Caki2 (cell line): ENCODE measurements at places on chromosomes 12 and 14. TPM values are rescaled to one million over a fixed set of nuclear protein-coding genes. Genes with fewer than 3 reads are reported as not detected.

Gene RDH12
- total RNA-seq, result not detected in 2 replicates

DNA sequence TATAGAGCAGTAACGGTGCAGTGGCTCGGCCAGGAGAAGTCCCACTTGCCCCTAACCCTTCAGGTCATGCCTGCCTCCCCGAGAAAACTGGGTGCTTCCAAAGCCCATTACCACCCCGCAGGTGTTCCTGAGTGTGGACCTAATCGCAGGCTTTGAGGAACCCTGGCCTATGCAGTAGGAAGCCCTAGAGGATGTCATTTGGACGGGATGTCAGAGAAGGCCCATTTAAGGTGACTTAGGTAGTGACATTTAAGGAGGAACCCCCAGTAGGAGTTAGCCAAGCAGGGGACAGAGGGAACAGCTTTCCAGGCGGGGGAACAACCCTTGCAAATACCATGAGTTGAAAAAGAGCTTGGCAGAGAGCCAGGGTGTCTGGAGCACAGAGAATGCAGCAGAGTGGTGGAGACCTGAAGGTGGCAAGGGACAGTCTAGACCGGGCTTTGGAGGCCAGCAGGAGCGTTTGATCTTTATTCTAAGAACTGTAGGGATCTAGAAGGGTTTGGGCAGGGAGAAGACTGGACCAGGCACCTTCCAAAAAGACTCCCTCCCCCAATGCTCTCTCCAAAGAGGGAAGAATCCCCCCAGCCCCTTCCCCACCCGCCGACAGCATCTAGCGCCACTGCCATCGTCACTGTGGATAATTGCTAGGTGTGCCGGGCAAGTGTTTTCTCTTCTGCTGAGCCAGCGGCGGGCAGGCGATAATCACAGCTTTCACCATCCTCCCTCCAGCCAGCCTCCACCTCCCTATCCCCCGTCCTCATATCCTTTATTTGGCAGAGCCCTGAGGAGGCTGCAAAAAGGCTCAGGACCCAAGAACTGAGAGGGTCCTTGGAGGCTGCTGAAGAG is 33.3 kb upstream of the BEGAIN start:
- DNase-seq, result no peak

GRCh38 chr14:26841920-26842741 is 244.3 kb upstream of the NOVA1 start:
- peak; percentile 87 for DNase-seq

Gene PLXNC1
- total RNA-seq, result 0.10 TPM in 1 of 2 replicates, not detected in the other

DNA sequence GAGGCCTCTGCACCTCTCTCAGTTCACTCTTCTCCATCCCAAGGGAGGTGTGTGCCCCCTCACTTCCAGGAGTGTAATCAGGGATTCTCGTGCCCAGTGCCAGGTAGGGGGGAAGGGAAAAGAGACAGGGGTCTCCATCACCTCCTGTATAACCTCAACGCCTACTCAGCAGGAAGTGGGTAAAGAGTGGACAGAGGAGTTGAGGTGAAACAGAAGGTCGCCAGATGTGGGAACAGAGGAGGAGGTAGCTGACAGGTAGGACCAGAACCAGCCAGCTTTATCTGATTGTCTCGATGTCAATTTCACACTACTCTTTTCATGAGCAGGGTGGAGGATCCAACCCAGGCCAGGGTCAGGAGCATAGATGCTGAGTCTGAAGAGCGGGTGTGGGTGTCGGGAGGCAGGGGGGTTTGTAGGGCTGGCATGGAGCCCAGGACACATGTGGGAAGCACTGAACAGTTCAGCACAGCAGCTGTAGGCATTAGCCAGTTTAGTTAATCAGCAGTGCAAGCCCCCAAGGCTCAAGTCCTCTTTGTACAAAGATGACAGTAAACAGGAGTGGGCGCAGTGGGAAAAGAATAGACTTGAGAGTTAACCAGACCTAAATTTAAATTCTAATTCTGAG is 213.5 kb downstream of the PELI2 start:
- DNase-seq, result no peak

GRCh38 chr12:70695361-70696023 is 58.3 kb upstream of the PTPRB start:
- DNase-seq, result no peak

Gene SLC39A5
- not detected in 2 replicates for total RNA-seq

DNA sequence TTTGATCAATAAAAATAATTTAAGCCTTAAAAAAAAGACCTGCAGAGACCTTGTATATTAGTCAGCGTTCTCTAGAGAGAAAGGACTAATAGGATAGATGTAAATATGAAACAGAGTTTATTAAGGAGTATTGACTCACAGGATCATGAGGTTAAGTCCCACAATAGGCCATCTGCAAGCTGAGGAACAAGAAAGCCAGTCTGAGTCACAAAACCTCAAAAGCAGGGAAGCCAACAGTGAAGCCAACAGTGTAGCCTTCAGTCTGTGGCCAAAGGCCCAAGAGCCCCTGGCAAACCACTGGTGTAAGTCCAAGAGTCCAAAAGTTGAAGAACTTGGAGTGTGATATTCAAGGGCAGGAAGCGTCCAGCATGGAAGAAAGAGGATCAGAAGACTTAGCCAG is 66.3 kb downstream of the TBX5 start:
- DNase-seq, result no peak

DNA sequence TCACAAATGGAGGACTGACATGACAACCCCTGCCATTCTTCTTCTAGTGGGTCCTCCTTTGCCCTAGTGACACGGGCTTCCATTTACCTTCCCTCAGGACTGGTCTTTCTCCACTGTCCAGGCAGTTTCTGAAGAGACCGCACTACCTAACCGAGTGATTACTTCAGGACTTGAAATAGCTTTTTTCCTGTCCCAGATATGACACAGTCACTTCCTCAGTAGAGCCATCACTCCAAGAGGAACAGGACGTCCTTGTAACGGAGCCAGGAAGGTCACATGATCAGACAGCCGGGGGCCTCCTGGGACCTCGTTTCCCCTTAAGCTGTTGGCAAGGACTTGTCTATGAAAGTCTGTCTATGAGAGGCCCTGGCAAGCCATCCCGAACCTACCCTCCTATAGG is 62.3 kb downstream of the FOS start:
- DNase-seq, result no peak

- no peak for DNase-seq
Measured at GRCh38 chr14:56796259-56796658, 14.0 kb downstream of the OTX2 start.

DNA sequence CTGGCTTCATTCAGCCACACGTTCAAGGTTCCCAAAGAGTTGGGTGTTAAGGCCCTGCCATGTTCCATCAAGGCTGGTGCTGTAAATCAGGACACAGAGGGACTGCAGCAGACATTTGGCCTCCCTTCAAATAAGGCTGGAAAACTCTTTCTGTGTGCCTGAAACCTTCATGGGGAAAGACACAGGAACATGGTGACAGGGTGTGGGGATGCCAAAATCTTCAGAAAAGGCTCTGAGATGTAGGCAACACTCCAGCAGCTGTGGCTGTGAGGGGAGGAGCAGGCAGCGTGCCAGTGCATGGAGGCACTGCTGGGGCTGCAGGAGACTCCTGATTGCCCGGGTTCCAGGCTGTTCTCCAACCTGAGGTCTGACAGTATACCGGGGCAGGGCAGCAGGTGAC is 15.0 kb downstream of the POMT2 start:
- no peak for DNase-seq

- no peak for DNase-seq
Measured at GRCh38 chr14:54975856-54976255, 51.0 kb downstream of the WDHD1 start.

- DNase-seq, result no peak
Measured at GRCh38 chr12:67504026-67504425, 144.5 kb upstream of the DYRK2 start.

Gene PPFIA2
- 0.10 TPM in 1 of 2 replicates, not detected in the other for total RNA-seq

DNA sequence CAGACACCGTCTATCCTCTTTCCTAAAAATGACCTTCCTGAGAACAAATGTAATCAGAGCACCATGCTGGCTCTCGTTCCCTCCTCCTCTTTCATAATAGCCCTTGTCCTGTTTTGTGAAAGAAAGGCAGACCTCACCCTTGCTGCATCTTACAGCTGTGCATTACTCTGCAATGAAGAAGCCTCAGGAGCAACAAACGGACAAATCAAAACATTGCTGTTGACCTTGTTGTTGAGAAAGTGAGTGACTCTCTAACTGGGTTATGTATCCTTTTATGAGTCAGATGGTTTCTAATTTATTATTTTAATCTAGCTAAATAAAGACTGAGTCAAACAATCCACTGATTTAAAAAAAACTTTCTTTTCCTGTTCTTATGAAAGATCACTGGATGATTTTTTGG is 180.9 kb downstream of the RPS29 start:
- no peak for DNase-seq

- no peak for DNase-seq
Measured at GRCh38 chr12:55845361-55845760, 2.6 kb upstream of the MMP19 start.

- peak; percentile 16 for DNase-seq
Measured at GRCh38 chr12:102197789-102198188, at the start of gene PMCH. Gene PMCH, minus strand, starts transcription at chr12:102197833. Its CDS starts 63 bp downstream, at chr12:102197770.

- DNase-seq, result no peak
Measured at GRCh38 chr12:80316222-80316621, 127.8 kb upstream of the PTPRQ start.
